ENCODE measurements at places on chromosomes 2 and 18.

DNA sequence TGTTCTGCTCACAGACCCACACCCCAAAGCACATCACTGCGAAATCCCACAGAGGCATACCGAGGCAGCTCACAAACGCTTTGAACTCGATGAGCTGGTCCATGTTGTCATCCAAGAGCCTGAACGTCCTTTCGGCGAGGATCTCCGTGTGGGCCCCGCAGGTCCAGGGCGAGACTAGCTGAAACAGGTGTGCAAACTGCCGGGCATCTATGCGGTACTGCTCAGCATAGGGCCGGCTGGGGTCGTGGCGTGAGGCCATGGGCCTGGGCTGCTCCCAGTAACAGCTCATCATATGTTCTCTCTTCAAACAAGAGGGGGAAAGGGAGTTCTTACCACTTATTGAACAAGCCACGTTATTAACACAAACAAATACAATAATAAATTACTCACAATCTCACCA, 20.1 kb downstream of the RPL31 start:
- DNase-seq = no peak

DNA sequence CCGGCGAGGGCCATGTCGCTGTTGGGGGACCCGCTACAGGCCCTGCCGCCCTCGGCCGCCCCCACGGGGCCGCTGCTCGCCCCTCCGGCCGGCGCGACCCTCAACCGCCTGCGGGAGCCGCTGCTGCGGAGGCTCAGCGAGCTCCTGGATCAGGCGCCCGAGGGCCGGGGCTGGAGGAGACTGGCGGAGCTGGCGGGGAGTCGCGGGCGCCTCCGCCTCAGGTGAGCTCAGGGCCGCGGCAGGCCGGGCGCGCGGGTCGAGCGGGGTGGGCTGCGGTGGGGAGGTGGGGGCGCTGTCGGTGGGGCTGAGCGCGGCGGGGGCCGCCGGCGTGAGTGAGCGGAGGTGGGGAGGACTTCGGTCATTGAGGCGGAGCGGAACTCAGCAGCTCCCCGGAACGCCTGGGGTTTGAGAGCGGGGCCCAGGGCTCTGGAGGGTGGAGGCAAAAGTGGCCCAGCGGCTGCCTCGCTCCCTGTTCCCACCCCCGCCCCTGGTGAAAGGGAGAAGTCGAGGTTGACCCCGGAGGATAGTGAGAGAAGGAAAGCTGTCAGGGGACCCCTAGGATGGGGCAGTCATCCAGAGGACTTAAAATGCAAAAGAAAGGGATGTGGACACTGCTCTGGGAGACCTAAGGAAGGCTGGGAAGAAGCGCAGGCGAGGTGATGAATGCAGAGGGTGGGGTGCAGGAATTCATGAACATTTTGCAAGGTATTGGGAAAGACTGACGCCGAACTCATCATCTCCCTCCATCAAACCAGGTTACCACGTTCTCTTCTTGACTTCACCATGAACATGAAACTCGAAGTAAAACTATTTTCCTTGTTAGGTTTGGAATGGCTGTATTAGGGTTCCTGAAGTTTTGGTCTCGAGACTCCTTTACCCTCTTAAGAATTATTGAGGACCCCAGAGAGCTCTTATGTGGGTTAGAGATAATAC, 633 bp downstream of the MALT1 start:
- no peak for DNase-seq

DNA sequence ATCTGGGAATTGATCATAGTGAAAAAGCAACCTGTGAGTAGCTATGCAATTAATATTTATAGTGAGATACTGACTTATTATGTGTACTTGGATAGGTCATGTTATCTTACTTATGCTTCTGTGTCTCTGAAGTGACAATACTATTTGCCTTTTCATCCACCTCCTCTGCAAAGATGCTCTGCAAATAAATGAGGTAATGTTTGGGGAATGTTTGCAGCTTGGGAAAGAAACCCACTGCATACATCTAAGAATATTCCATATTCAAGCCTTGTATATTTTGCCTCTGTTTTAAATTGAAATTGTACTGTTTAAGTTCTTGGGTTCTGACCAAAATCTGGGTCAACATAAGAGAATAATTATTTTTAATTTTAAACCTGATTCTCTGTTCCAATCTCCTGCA, 217.4 kb upstream of the DTNA start:
- DNase-seq = no peak

GRCh38 chr2:451495-451894, 163.6 kb upstream of the ALKAL2 start:
- DNase-seq = no peak

- DNase-seq = no peak
Observed at GRCh38 chr2:144136297-144137010, 383.5 kb downstream of the ZEB2 start.

DNA sequence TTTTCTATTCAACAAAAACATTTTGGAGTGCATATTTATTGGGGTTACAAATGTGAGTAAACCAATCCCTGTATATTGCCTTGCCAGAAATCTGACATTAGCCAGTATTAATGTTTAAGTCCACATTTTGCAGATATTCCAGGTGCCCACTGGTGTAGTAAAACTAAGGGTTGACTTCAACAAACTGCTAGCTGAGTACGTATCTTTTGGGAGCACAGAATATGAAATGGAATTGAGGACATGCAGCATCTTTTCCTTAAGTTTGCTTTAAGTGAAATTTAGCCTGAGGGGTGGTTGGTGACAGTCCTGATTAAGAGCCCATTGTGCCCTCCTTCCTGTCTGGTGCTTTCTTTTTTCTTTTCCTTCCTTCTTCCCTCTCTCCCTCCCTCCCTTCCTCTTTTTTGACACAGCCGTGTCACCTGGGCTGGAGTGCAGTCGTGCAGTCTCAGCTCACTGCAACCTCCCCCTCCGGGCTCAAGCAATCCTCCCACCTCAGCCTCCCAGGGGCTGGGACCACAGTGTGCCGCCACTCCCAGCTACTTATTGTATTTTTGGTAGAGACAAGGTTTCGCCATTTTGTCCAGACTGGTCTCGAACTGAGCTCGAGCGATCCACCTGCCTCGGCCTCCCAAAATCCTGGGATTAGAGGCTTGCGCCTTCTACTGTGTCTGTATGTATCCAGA, 1.6 kb downstream of the NUP35 start:
- DNase-seq = no peak

- no peak for DNase-seq
Observed at GRCh38 chr2:191230174-191230573, 15.0 kb upstream of the MYO1B start.

DNA sequence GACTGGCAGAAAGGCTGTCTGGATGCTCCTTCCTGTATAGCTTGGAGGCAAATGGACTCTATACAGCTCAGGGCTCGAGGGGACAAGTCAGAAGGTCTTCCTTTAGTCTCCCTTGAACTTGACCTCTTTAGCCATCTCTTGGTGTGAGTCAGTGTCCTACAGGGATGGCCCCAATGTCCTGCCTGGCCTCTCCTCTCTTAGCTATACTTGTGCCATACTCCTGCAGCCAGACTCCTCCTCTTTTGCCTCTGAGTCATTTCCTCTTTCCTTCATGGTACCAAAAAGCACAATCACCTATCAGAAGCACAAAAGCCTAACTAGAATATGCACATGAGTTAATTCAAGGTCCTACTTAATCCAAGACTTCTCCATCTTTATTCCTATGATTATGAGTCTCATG, 112.7 kb downstream of the XRCC5 start:
- no peak for DNase-seq

- no peak for DNase-seq
Observed at GRCh38 chr2:17442334-17442733, 75.9 kb downstream of the RAD51AP2 start.

DNA sequence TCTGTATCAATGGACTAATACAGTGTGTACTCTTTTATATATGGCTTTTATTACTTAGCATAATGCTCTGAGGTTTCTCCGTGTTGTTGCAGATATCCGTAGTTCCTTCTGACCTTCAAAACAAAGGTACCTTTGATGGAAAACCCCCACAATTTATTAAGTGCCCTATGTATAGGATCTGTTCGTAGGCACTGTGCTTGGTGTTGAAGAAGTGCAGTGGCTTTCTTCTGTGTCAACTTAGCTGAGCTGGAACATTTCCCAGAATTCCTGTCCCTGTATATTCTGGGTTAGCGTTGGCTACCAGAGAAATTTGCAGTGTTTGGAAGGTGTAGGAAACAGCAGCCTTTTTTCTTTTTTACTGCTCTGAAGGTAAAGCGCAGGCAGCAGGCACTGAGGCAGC, 56.3 kb upstream of the MSH2 start:
- no peak for DNase-seq

GRCh38 chr18:72544092-72544886, at the start of gene CBLN2:
CBLN2 (minus strand) TSS chr18:72544342; CDS start chr18:72542160, 2,182 bp downstream.
- DNase-seq = peak; percentile 28

- DNase-seq = no peak
Observed at GRCh38 chr2:7719876-7720275, 802.7 kb downstream of the RNF144A start.

- no peak for DNase-seq
Observed at GRCh38 chr2:137000811-137001210, 235.5 kb downstream of the THSD7B start.

GRCh38 chr2:218168635-218169462, 2.1 kb upstream of the CXCR1 start:
- DNase-seq = no peak

- DNase-seq = no peak
Observed at GRCh38 chr2:24993406-24994145, 21.8 kb upstream of the DNAJC27 start.

- DNase-seq = no peak
Observed at GRCh38 chr2:42170619-42171395, 1.7 kb downstream of the EML4 start.

DNA sequence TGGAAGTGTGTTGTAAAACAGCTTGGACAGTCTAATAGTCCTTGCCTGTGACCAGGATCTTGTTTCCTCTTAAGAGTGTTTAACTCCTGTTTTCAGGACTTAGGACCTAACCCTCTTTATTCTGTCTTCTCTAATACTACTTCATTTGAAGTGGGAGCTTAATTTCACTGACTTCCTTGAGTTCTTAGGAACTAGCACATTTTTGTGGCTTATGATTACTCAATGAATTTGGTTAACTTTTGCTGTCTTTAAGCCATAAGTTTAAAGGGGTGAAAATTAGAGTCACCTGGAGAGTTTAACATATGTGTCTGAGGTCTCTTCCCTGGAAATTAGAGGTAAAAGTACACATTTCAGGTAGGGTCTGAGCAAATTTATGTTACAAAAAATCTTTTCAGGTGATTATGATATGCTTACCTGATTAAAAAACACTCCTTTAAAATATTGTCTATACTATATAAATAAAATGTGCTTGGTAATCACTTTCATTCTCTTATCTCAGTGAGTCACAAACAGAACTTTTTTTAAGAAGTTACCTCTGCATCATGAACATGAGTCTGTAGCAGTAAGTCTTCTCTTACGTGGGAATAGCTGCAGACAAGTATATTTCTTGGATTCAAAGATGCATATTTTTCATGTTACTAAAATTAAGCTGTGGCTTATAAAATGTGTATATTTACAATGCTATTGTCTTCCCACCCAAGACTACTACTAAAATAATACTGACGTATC, 52.7 kb downstream of the ATP9B start:
- no peak for DNase-seq

- no peak for DNase-seq
Observed at GRCh38 chr18:44048846-44049245, 631.8 kb upstream of the SETBP1 start.

GRCh38 chr2:27591745-27592144, 8.9 kb downstream of the ZNF512 start:
- DNase-seq = no peak

DNA sequence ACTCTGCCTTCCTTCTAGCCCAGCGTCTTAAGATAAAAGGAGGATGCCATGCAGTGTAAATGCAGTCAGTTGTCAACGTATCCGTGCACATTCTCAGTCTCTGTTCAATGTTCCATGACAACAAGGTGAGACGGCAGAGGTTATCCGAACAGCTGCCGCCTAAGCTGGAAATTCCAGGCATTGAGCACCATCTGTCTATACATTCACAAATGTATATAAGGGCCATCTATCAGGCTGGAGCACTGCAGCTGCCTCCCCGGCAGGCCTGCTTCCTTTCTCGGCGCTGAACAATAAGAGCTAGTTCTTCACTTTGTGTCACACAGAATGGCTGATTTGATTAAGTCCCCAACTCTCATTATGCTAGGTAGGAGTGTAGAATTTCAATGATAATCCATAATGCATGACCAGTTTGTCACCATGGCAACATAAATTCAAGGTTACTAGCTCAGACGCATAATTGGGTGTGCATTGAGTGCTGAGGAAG, 282.2 kb upstream of the SOX11 start:
- DNase-seq = peak; percentile 97

DNA sequence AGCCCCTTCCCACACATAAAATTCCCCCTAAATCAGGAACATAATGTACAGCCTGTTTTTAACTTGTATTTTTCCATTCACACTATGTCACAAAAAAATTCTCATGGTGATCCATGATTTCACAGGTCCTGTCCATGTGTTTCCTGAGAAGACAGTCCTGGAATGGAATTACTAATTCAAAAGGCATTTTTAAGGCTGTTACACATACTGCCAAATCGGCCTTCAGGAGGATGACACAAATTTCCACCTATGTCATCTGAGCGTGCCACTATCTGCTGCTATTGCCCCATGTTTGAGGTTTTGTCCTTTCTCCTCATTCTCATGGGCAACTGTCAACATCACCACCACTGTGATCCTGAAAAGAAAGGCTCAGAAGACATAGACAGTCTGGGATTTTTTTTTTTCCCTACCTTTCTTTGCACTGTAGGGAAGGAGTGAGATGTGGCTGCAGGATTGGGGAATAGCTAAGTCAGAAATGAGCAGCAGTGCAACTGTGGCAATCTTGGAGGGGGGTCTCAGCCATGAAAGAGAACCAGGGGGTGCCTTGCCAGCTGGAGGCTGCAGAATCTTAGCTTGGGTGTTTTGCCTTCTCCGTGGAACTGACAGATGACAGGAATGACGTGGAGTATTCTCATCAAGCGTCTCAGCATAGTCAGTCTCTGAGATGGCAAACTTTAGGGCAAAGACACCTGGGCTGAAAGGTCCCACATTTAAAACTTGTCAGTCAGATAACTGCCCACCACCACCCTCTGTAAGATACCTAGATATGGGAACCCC, 73.4 kb downstream of the MARCHF4 start:
- no peak for DNase-seq

DNA sequence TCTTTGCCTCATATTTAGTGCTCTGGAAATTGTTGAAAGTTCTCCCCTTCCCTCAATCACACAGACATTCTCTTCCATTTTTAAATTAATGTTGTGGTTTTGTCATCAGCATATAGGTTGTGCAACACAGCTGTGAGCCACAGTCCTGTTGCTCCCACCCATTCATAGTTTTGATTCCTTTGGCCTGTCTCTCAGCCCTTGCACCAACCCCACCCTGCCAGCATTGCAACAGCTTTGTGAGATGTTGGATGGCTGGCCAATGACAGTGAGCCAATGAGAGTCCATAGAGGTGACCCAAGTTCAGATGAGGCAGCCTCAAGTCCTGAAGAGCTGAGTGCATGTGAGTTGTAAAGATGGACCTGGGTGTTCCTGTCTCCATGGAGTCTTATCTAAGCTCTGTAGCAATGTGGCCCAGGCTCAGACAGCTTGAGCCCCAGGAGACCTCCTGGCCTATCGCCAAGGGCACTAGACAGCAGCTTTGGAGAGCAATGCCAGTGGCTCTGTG, 775.5 kb downstream of the RNF144A start:
- peak; percentile 7 for DNase-seq

GRCh38 chr2:1742301-1742680, 2.0 kb downstream of the PXDN start:
- no peak for DNase-seq

Data from NCI-H1436 treated with DMSO at 0.1 percent for 48 hours (cell line).